ENCODE measurements at places on chromosomes 5 and 9.

GRCh38 chr5:178605788-178606187, 15.6 kb upstream of the COL23A1 start:
- DNase-seq, result no peak

GRCh38 chr5:1470762-1471211, 25.5 kb upstream of the SLC6A3 start:
- no peak for DNase-seq

- DNase-seq, result no peak
Measured at GRCh38 chr5:133669472-133669871, 57.1 kb upstream of the FSTL4 start.

GRCh38 chr5:175749591-175749990, 91.7 kb downstream of the HRH2 start:
- no peak for DNase-seq

- DNase-seq, result no peak
Measured at GRCh38 chr5:109630093-109630492, 59.6 kb upstream of the MAN2A1 start.

DNA sequence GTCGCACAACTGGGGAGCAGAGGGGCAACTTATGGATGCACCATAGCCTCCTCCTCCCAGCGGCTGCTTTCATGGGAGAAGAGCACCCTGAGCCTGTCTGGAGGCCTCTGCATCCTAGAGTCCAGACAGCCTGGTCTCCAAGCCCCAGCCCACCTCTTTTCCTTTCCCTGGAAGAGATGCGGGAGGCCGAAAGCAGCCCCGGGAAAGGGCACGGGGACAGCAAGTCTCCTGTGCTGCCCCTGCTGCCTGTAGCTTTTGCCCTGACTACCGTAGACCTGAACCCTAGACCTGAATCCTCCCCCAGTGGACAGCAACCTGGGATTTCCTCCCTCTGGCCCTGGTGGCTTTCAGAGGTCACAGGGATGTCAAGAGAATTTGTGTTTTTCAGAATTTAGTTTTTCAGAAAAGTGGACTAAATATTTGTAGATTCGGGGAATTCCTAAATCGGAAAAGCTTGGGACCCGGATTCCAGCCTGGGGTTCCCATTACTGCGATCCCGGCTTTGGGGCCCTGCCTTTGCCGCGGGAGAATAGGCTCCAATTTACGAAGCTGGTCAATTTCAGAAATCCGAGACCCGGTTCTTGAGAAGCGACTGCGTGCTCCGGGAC, 4.3 kb upstream of the PITX1 start:
- DNase-seq, result no peak

DNA sequence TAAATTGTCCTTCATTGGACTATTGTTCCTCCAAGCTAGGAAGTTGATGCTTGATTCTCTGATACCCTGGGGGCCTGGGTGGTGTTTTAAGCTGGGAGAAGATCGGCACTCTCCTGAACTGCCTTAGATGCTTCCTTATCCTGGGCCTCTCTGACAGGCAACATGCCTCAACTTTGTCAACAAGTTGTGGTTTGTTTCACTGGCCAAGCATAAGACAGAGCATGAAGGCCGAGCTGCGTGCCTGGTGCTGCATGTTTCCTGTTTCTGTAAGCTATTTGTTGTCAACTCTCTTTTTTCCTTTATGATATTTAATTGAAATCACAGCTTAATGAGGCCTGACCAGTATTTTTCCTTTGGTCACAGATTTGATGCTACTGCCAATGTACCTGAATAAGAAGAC, 187.6 kb upstream of the TNC start:
- peak; percentile 76 for DNase-seq
